ENCODE measurements at places on chromosomes 11 and 22. TPM values are rescaled to one million over a fixed set of nuclear protein-coding genes. Genes with fewer than 3 reads are reported as not detected.

Gene KLHL35
- 1.7 TPM for total RNA-seq

Gene FXYD6
- total RNA-seq: 2.5 TPM

DNA sequence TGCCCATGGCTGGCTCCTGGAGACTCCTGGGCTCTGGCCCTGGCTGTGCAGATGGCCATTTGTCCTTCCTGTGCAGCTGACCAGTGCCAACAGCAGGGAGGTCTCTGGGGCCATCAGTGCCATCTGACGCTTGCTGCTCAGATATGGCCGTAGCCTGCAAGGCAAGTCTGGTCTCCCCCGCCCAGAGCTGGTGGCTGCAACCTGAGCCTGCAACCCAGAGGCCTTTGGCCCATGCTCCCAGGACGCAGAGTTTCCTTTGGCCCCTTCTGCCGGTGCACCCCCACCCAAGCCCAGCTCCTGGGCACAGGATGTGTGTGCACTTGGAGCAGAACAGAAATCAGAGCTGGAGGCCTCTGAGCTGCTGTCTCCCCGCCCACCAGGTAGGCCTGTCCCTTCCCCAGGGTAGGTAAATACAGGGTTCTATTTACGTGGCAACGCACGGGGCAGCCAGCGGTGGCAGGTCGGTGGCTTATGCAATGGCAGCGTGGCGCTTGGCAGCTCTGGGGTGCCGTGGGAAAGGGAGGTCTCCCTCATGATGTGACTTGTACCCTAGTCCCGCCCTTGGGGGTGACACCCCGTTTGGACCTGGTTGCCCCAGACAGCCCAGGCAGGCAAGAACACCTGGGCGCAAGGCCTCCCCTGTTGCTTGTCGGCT, 21.0 kb upstream of the MYEOV start:
- no peak overlapping the region for H3K4me3 ChIP-seq
- H3K36me3 ChIP-seq: no peaks in the 10 kb centered on the region
- H3K27me3 ChIP-seq: no peaks in the 10 kb centered on the region
- no peaks in the 10 kb centered on the region for H3K4me1 ChIP-seq
- no peak overlapping the region for H3K27ac ChIP-seq

DNA sequence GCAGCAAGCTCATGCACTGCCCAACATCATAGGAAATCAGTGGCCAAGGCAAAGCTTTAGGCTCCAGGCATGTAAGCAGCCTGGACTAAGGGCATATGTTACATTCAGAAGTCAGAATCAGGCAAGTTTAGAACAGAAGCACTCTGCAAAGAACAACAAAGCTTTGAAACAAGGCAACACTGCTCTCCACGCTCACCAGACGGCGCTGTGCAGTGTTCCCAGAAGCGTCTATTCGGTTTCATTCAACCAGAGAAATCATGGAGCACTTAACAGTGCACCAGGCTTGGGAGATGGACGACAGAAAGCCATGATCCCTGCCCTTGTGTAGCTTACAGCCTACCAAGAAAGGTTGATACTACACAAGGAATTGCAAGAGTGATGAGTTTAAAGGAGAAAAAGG, 555.8 kb downstream of the BUD13 start:
- DNase-seq: peak; percentile 27
- peaks cover 14% of the 10 kb centered on the region for H3K27me3 ChIP-seq
- no peak overlapping the region for H3K27ac ChIP-seq
- H3K4me1 ChIP-seq: no peaks in the 10 kb centered on the region

DNA sequence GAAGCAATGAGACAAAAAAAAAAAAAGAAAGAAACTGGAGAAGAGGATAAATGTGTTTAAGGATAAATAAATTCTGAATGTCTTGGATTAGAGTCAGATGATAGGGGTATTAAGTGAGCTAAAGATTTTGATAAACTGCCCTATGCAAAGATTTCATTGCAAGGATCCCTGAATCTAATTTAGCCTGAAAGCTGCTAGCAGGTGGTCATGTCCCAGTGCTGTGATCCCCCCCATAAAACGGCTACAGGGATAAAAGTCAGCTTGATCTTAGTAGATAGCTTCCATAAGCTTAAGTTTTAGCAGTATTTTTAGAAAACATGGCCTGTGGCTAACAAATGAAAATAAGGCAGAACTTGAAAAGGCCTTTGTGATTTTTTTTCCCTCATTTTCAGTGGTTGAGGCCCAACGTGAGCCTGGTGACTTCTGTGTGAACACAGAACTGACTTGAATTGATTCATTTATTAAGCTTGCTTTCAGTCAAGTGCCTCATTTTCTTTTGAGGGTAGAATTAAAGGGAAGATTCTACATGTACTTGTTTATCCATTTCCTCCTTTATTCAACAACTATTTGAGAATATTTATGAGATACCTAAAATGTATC, 44.5 kb downstream of the CD44 start:
- no peak overlapping the region for H3K4me3 ChIP-seq
- no peak overlapping the region for H3K27ac ChIP-seq
- peaks cover 64% of the 10 kb centered on the region for H3K36me3 ChIP-seq
- no peak for DNase-seq

- H3K4me1 ChIP-seq: peaks cover 27% of the 10 kb centered on the region
- H3K27me3 ChIP-seq: no peaks in the 10 kb centered on the region
- no peak for DNase-seq
- no peak overlapping the region for H3K4me3 ChIP-seq
These were observed 530.3 kb downstream of the TBC1D22A start for GRCh38 chr22:47292546-47293320.

DNA sequence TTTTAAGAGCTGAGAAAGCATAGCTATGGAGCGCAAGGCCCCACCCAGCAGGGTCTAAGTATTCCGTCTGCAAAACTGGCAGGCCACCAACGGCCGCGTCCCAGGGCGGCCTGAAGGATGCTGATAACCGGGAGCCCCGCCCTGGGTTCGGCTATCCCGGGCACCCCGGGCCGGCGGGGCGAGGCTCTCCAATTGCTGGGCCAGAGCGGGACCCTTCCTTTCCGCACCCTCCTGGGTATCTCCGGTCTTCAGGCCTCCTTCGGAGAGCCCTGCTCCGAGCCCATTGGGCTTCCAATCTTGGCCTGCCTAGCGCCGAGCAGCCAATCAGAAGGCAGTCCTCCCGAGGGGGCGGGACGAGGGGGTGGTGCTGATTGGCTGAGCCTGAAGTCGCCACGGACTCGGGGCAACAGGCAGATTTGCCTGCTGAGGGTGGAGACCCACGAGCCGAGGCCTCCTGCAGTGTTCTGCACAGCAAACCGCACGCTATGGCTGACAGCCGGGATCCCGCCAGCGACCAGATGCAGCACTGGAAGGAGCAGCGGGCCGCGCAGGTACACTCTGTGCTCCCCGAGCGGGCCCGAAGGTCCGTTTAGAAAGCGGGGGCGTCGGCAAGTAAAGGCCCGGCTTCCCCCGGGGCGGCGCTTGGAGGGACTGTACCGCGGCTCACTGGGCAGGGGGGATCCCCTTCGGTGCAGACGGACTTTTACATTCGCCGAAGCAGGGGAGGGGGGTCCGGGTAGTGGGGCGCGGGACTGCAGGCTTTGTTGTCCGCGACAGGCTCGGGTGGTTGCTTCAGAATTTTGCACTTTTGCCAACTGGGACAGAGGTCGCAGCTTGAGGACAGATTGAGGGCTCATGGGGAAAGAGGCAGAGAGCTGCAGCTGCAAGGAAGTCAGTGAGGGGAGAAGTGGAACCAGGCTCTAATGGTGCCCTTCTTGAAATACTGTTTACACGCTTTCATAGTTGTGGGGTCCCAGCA, at the start of gene CAT:
Gene CAT, plus strand, starts transcription at position 406 of the 979 bp plus-strand sequence. Its CDS starts 80 bp downstream, at position 486.
- peaks cover 21% of the 10 kb centered on the region for H3K4me1 ChIP-seq
- H3K27me3 ChIP-seq: no peaks in the 10 kb centered on the region
- peak within 1 kb of the TSS; percentile 89 for H3K4me3 ChIP-seq
- H3K27ac ChIP-seq: peak within 1 kb of the TSS; percentile 71
- DNase-seq: peak; percentile 94

GRCh38 chr22:38173641-38173906, 8.1 kb downstream of the PLA2G6 start:
- no peak overlapping the region for H3K4me3 ChIP-seq
- no peak for DNase-seq
- no peak overlapping the region for H3K27ac ChIP-seq
- peaks cover 24% of the 10 kb centered on the region for H3K4me1 ChIP-seq
- no peaks in the 10 kb centered on the region for H3K27me3 ChIP-seq

GRCh38 chr11:544817-545166, 7.5 kb downstream of the LRRC56 start:
- DNase-seq: no peak
- peaks cover 10% of the 10 kb centered on the region for H3K4me1 ChIP-seq
- H3K36me3 ChIP-seq: no peaks in the 10 kb centered on the region
- H3K27ac ChIP-seq: no peak overlapping the region

DNA sequence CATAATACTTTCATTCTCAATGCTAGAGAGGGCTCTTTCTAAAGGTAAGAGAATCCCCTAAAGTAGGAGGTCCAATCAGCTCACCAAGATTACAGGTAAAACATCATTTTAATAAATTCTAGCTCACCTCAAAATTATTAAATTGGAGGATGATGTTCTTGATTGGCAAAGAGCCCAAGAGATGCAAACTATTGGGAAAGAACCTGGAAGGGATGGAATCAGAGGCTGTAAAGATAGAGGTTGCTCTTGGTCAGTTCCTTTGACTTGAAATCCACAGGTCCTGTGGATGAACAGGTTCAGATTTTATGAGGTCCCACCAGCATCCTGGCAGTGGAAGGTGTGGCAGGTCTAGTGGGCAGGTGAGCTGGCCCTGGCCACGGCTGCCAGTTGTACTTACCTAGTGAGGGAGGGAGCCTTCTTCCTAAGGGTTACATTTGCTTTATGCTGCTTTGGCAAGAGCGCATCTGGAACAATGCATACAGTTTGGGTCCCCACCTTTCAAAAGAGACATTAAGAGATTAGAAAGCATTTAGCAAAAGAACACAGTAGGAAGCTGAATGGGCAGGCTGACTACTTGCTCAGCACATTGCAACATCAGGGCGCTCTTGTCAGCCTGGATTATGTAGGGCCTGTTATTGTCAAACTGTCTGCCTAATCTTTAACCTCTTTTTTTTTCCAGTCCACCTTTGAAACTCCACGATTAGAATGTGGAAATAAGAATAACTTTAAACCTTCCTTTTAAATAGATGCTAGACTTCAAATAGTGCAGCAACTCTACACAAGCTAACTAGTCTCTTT, 97.0 kb downstream of the RDX start:
- no peaks in the 10 kb centered on the region for H3K36me3 ChIP-seq
- DNase-seq: no peak
- H3K4me3 ChIP-seq: no peak overlapping the region

DNA sequence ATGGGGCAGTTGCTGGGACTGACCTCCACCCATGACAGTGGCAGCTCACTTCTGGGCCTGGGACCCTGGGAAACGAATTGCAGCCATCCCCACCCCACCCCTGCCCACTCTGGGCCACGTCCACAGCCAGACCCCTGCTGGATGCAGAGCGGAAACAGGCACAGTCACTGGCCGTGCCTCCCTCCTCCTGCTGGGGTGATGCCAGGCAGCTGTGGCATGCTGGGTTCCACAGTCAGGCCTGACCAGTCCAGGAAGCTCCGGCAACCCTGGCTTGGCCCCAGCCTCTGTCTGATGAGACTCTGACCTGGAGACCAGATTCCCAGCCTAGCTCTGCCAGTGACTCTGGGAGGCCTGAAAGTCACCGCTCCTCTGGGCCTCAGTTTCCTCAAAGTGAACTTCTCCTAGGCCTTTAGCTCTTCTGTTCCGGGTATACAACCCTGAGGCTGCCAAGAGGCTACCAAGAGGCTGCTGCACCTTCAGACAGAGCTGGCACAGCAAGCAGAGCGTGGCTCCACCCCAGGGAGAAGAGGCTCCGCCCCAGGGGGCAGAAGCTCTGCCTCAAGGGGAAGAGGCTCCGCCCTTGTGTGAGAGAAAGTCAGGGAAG, 8.9 kb downstream of the SULT4A1 start:
- H3K4me1 ChIP-seq: no peaks in the 10 kb centered on the region
- no peak overlapping the region for H3K4me3 ChIP-seq
- no peak for DNase-seq
- peaks cover 5% of the 10 kb centered on the region for H3K27me3 ChIP-seq

- DNase-seq: no peak
- H3K4me3 ChIP-seq: no peak overlapping the region
- H3K27ac ChIP-seq: no peak overlapping the region
- no peaks in the 10 kb centered on the region for H3K27me3 ChIP-seq
- no peaks in the 10 kb centered on the region for H3K4me1 ChIP-seq
These were observed 22.0 kb downstream of the GAB2 start for GRCh38 chr11:78395597-78395996.

DNA sequence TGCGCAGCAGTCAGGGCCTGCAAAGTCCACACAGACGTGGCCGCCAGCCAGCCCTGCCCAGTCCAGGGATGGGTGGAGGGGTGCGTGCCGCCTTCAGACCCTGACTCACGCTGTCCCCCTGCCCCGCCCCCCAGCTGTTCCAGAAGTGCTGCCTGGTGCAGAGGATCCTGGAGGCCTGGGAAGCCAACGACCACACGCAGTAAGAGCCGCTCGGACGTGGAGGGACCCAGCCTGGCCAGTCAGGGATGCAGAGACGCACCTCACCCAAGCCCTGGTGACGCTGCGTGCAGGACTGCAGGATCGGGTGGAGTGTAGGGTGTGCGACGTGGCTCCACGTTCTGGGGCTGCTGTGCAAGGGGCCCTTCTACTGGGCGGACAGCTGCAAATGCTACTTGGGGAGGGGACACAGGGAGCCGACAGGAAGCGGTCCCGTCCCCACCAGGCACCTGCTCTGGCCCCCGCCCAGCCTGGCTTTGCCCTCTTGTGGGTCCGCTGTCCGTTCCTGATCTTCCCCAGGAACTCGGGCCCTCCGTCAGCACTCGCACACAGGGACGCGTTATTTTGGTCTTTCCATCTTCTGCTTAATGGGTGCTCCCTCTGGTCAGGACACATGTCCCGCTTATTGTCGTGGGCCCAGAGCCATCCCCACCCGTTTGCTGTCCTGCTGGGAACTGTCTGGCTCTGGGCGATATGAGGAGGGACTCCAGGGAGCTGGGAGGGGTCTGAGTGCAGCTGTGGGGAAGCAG, 42.5 kb downstream of the SBF1 start:
- H3K27ac ChIP-seq: no peak overlapping the region
- peaks cover 26% of the 10 kb centered on the region for H3K36me3 ChIP-seq
- DNase-seq: no peak

DNA sequence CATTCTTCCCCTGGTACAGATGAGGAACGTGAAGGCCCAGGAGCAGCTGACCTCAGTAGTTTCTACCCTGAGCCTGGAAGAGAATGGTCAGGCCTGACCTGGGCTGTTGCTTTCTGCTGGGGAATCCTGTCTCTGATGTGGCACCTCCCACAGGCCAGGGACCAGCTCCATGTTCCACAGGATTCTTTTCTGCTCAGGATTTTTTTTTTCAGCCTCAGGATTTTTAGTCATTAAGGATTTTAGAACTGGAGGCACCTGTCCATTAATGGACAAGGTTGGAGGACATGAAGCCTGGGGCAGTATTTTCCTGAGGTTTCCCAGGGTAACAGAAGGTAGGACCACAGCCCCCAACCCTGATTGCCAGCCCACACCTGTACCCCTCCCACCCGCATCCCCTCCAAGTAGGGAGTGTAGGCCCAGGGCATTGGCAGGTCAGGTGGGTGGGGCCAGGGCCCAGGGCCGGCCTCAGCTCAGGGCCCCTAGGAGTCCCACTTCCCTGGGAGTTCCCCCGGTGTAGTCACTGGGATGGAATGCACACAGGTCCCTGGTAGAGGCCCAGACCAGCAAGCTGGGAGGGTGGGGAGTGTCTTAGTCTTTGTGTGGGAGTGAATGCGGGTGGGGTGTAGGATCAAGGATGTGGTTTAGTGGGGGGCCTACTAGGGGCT, 16.1 kb downstream of the BIK start:
- peak overlapping the region; percentile 71 for H3K4me3 ChIP-seq
- H3K27me3 ChIP-seq: no peaks in the 10 kb centered on the region
- peak overlapping the region; percentile 99 for H3K27ac ChIP-seq
- DNase-seq: peak; percentile 82
